MG63 (cell line): ENCODE measurements at places on chromosomes 12 and 14. TPM values are rescaled to one million over a fixed set of nuclear protein-coding genes. Genes with fewer than 3 reads are reported as not detected.

STYK1 gene
- not detected in 2 replicates for total RNA-seq

LRP1-AS gene
- total RNA-seq: not detected in 2 replicates

AKAP5 gene
- 0.10 TPM in 1 of 2 replicates, not detected in the other for total RNA-seq

GRCh38 chr14:97376310-97376709 lies 579.1 kb downstream of the VRK1 start:
- no peak for DNase-seq

- DNase-seq: no peak
These were observed 3.2 kb downstream of the AGAP2 start for GRCh38 chr12:57735198-57735855.

DNA sequence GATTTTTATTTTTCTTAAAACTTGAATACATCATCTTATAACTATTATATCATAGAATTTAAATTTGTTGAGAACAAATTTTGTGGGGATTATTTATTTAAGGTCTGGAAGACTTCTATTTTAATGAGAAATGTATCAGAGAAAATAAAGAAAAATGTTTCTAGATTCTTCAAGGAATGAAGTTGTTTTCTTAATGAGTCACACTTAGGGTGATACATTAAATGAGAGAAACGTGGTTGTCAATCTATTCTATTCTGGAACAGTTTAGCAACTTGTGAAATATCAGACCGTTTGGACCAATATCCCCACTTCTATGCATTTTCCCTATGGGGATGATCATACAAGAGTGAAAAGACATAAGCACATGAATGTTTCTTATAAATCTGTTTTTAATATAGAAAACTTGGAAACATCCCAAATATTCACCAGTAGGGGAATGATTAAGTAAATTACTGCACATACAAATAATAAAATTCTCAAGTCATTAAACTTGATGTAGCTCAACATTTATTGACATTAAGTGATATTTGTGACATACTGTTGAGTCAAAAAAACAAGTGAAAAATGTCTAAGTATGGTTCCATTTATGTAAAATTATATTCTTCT lies 88.5 kb downstream of the E2F7 start:
- no peak for DNase-seq

GPD1 gene
- total RNA-seq: not detected in 2 replicates

- DNase-seq: no peak
These were observed 1031.8 kb downstream of the GALC start for GRCh38 chr14:86961106-86961716.

MSI1 gene
- not detected in 2 replicates for total RNA-seq

DNA sequence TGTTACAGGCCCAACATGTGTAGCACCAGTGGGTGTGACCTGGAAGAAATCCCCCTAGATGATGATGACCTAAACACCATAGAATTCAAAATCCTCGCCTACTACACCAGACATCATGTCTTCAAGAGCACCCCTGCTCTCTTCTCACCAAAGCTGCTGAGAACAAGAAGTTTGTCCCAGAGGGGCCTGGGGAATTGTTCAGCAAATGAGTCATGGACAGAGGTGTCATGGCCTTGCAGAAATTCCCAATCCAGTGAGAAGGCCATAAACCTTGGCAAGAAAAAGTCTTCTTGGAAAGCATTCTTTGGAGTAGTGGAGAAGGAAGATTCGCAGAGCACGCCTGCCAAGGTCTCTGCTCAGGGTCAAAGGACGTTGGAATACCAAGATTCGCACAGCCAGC lies 8.6 kb downstream of the BCL2L14 start:
- peak; percentile 27 for DNase-seq

DNA sequence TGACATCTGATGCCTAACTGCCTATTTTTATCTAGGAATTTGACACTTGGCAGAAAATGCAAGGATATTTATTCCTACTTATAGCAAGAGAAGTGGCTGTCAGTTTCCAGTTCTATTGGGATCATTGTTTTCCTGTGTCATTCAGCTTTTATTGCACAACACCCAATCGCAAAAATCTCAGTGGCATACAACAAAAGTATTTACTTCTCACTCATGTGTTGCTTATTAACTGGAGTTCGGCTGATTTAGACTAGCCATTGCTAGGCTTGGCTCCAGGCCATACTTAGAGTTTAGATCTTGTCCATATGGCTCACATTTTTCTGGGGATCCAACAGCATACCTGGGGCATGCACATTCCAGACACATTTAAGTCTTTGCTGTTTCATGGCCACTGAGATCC lies 218.6 kb upstream of the SYT1 start:
- no peak for DNase-seq

AGAP2 gene
- not detected in 2 replicates for total RNA-seq
